ENCODE measurements at places on chromosomes 6 and 20.

- DNase-seq, result no peak
Measured at GRCh38 chr6:112579601-112580000, 232.5 kb downstream of the RFPL4B start.

DNA sequence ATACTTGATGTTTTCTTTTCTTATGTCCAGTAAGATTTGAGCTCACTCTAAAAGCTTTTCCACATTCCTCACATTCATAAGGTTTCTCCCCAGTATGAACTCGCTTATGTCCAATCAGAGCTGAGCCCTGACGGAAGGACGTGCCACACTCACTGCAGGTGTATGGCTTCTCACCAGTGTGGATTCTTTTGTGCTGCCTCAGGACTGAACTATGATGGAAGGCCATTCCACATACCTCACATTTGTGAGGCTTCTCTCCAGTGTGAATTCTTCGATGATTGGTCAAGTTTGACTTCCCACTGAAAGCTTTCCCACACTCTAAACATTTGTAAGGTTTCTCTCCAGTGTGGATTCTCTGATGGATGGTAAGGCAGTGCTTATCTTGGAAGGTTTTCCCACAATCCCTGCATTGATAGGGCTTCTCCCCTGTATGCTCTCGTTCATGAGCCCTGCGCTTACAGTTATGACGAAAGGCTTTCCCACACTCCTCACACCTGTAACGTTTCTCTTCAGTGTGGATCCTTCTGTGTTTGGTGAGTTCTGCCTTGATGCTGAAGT is 9.9 kb downstream of the ZNF311 start:
- DNase-seq, result no peak

DNA sequence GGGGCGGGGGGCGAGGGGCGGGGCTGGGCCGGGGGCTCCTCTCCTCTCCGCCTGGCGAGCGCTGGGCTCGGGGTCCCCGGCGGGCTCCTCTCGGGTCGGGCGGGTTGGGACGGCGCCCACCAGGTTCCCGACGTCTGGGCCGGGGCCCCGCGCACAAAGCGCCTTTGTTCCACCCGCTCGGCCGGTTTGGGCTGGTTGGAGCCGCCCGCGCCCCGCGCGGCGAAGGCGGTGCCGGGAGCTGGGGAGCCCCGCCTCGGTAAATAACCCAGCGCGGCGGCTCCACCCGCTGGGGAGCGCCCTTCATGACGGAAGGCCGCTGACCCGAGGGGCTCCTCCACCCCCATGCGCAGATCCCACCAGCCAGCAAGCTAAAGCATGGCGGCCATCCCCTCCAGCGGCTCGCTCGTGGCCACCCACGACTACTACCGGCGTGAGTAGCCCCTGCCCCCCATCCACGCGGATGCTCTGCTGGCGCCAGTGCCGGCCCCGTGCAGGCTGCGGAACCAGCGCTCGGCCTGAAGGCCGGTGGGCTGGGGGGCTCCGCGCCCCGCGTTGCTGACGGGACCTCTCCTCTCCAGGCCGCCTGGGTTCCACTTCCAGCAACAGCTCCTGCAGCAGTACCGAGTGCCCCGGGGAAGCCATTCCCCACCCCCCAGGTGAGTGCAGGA is 503 bp downstream of the PPDPF start:
- peak; percentile 79 for DNase-seq

DNA sequence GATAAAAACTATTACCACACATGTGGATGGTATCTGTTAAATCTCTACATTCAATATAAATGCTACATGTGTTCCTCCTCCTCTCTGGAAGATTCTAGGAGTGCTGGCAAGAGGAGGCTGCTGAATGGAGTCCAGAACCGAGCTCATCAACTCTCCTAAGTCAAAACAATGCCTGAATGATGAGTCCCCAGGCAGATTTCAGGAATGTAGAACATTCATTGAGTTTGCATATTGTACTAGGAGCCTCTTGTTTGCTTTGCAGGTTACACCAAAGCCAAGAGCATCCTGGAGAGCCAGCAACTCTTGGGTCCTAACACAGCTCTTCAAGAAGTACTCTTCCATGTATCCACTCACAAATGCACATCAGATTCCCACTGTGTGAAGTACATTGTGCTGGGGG is 117.6 kb upstream of the UST start:
- DNase-seq, result peak; percentile 69

DNA sequence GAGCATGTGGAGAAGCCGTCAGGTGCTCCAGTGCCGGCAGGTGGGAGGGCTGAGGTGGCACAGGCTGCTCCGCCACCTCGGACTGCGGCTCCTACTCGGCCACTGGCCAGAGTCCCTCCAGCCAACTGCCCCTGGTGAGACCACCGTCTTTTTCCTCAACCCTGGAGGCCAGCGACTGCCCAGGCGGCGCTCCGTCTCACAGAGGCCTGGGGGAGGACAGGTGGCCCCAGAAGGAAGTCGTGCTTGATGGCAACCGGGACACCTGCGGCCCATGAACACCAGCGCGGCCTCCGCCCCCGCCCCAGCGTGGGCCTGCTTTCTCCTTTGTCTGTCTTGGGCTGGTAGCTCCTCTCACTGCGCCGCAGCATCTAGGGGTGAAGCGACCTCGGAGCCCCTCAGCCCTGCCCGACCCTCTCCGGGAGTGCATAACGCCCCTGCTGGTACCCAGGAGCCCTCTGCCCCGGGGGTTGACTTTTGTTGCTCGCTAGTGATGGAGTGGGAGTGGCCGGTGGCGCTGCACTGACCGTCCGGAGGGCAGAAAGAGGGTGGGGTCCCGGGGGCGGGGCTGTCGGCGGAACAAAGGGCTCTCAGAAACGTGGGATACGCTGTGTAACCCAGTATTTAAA is 706 bp upstream of the TUBB2B start:
- DNase-seq, result peak; percentile 73

DNA sequence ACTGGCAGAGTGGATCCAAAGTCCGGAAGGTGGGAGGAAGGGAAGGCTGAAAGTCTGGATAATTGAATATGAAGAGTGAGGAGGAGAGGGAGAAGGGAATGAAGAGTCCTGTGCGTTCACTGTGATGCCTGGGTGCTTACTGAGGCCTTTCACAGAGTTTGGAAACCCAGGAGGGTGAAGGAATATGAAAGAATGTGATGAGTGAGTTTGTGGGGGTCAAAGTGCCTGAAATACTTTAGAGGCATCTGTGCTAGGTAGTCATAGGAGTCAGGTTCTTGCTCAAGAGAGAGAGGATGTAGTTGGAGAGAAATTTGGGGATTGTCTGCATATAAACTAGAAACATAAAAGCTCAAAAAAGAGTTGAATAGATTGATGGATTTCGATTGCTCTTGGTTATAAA is 20.7 kb downstream of the NKX2-4 start:
- no peak for DNase-seq

DNA sequence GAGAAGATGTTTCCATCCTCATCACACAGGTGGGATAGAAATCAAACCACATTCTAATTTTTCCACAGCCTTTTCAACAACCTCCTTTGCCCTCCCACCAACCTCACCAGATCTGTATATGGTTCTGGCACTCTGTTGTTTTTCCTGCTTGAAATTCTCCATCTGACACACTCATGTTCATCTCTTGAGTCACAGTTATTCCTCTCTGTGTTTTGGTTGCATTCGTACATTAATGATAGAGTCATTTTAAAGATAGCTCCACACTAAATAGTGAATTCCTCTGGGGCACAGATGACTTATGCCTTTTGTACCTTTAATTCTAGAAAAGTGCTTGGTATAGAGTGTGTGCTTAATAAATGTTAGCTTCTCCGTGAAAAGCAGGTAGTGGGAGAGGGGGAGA is 1.4 kb upstream of the GCLC start:
- no peak for DNase-seq

DNA sequence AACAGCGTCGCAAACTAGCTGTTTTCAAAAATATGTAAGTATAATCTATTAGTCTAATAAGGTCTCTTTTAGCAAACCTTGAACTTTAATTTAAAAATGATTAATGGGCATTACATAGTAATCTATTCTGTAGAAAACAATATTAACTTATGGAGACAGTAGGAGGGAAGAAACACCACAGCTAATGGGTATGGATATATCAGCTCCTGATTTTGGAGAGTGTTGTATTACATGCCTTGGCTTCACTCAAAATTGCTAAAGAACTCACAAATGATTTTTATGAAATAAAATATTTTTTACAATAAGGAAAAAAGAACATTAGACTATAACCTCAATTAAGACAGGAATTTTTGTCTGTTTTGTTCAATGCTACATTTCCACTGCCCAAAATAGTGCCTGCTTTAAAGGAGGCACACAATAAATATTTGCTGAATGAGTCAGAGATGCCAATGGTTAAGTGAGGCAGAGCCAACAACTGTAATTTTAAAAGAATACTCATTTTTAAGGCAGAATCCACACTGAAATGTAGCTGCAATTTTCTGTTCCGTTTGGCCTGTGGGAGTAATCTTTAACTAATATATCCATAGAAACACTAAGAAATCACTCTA is 15.7 kb downstream of the ATG5 start:
- no peak for DNase-seq

- DNase-seq, result no peak
Measured at GRCh38 chr6:72721346-72721745, 99.5 kb downstream of the KCNQ5 start.

DNA sequence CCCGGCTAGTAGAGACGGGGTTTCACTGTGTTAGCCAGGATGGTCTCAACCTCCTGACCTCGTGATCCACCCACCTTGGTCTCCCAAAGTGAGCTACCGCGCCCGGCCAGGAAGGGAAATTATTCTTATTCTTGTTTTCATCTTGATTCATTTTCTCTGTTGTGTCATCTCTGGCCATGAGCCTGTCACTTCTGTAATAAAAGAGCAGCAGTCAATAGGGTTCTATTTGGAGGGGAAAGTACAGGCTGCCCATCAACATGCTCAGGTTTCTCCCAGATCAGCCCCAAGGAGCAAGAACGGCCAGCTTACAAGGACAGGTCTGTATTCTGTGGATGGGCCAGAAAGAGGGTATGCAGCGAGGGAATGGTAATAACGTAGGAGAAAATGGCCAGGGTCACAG is 345.0 kb downstream of the PREX1 start:
- no peak for DNase-seq

DNA sequence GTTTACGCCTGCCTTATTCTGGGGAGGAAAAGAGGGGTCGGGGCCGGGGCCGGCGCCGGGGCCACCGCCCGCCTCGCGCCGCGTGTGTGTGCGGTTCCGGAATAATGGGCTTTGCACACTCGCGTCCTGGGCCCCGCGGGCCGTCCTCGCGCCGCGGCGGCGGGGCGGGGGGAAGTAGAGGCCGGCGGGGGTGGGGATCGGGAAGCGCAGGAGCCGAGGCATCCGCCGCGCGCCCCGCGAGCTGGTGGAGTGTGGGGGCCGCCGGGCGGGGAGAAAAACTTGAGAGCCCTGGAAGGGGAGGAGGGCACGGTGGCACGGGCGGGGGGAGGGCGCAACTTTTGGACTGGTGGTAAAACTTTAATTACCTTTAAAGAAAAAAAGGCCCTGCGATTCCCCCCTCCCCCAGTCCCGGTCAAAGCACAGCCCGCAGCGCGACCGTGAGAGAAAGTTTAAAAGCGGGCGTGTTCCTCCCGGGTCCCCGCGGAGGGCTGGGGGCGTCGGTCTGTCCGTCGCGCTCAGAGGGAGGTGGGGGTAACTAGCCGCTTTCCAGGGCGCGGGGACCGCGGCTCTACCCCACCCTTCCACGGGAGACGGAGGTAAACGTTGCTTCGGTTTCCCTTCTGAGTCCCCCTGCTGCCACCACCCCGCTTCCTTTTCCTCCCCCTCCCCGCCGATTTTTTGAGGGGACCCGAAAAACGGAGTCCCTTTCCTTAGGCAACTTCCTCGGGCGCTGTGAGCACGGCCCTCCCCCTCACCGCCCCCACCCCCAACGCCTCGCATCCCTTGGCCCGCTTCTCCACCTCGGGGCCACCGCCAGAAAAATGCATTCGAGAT is 1.9 kb downstream of the L3MBTL3 start:
- peak; percentile 2 for DNase-seq

- no peak for DNase-seq
Measured at GRCh38 chr20:19335341-19335740, 122.9 kb downstream of the SLC24A3 start.

GRCh38 chr6:117338567-117338966 is 73.2 kb downstream of the VGLL2 start:
- DNase-seq, result no peak

DNA sequence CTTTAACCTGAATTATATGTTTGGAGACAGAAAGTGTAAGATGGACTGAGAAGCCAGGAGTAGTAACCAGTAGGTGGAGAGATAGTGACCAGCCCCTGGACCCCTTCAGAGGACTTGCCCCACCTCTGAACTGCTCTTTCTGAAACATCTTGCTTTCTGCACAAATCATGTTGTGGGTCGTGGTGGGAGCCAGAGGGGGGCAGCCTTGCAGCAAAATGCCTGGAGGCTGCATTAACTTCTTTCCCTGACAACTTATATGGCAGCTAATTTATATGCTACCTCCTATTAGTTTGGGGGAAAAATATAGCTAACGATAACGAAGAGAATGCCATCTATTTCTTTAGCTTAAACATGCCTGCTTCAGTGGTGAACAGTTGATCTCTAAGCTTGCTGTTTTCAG is 859.8 kb downstream of the MAFB start:
- DNase-seq, result peak; percentile 20

- DNase-seq, result no peak
Measured at GRCh38 chr20:41411391-41411847, 44.8 kb upstream of the EMILIN3 start.

DNA sequence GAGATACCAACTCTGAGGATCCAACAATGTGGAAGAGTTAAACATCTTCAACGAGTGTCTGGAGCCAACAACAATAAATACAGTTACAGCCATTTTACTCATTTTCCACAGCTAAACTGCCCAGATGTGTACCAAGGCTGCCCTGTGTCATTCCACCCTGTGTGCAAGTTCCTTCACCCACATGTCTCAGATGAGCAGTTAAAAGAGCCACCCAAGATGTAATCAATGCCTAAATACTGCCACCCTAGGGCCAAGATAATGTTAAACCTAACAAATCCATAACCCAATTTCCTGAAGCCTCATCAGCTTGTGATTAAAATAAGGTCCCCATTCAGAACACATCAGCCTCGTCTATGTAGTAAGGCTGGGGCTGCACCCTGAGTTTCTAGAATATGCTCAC is 59.9 kb downstream of the GMDS start:
- no peak for DNase-seq

GRCh38 chr6:105644073-105644489 is 241.2 kb upstream of the PREP start:
- no peak for DNase-seq

- DNase-seq, result no peak
Measured at GRCh38 chr6:4931530-4932227, 72.2 kb downstream of the RPP40 start.

Measured in NCI-H345 (cell line).